ENCODE measurements at places on chromosomes 6 and 20.

GRCh38 chr20:64238851-64239387, 16.6 kb upstream of the PCMTD2 start:
- DNase-seq, result no peak

GRCh38 chr20:47758517-47759450, 26.5 kb downstream of the SULF2 start:
- DNase-seq, result no peak

DNA sequence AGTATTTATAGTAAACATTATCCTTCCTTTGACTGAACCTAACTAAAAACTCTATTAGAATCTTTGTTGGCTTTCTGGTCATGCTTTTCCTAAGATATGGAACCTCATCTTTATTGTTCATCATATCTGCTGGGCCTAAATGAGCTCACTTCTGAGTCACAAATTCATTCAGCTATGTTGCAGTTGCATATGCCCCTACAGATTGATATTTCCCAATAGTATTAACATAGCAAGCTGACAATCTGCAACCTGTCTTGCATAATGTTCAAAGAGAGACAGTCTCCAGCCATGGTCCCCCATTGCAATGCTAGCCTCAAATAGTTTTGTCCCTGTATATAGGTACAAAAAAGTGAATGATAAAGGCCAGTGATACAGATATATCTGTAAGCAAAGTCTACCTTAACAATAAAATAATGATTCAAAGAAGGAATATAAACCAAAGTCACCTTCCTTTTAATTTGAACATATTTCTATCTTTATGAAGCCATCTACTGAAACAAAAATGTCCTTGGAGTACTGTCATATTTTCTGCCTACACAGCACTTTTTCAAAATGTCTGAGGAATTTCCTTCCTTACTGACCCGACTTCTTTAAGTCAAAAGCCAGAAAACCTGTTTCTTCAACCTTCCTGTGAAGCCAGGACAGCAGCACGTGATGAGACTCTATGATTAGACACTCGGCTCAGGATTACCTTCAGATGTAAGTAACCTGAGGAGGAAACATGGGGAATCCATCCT, 140.7 kb downstream of the UBE3D start:
- DNase-seq, result no peak

DNA sequence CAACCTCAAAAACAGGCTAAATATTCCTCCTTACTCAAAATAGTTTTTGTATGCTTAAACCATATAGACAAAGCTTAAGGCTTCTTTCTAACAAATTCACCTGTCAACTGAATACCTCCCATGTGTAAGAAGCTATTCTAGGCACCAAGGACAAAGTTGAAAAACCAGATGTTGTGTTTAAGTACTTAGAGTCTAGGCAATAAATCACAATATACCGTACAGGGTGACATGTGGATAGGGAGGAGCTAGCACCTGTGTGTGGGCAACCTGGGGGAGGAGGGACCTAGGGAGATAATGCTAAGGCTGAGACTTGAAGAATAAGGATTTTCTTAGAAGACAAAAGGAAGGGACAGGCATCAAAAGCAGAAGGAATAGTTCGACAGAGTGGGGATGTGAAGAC, 123.5 kb downstream of the LMBRD1 start:
- no peak for DNase-seq

DNA sequence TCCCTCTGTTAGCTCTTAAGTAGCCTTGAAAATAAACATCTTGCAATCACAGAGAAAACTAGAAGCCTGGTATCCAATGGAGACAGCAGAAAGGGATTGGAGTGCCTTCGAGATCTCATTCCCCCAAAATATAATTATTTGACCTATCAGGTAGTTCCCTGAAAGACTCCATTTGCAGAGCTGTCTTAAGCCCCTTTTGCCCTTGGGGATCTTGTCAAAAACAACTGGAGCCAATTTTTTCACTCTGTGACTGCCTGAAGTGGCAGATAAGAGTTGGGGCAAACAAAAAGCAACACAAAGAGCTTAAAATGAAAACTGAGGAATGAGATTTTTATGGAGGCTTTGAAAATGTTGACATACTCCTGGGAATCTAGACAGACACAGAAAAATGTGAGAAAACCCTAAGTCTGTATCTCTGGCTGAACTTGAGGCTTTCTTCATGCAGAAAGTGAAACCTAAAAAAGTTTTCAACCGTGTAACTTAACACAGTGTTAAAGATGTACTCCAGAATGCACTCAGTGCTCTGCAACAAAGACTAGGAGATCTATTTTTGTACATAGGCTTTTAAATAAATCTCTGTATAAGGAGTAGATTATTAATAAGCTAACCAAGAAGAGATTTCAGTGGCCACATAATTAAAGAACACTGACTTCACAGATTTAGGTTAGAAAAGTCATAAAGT, 971.1 kb upstream of the MAN1A1 start:
- DNase-seq, result no peak

GRCh38 chr6:29488874-29489273, 1.1 kb upstream of the MAS1L start:
- DNase-seq, result no peak

DNA sequence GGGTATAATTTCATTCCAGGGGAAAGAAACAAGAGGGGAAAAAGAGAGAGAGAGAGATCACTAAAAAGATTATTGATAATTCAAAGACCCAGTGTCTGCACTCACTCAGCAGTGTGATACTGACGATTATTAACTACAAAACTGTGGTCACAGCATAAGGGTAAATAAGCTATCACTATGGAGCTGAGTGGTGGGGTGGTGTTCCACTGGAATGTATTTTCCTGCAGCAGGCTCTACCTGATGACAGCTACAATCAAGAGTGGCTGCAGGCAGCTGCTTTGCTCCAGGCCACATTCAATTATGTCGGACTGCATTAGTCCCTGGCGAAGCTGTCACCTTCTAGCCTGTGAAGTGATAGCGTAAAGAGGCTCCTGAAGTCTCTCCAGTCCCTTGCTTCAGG, 122.2 kb upstream of the TFAP2D start:
- no peak for DNase-seq

GRCh38 chr6:12751694-12752325, 35.2 kb downstream of the PHACTR1 start:
- peak; percentile 48 for DNase-seq

- DNase-seq, result peak; percentile 72
Measured at GRCh38 chr6:70668499-70668812, 773 bp downstream of the SMAP1 start.

GRCh38 chr20:52924411-52925271, 47.5 kb upstream of the TSHZ2 start:
- no peak for DNase-seq

- no peak for DNase-seq
Measured at GRCh38 chr6:150156460-150156859, 13.6 kb downstream of the PPP1R14C start.

DNA sequence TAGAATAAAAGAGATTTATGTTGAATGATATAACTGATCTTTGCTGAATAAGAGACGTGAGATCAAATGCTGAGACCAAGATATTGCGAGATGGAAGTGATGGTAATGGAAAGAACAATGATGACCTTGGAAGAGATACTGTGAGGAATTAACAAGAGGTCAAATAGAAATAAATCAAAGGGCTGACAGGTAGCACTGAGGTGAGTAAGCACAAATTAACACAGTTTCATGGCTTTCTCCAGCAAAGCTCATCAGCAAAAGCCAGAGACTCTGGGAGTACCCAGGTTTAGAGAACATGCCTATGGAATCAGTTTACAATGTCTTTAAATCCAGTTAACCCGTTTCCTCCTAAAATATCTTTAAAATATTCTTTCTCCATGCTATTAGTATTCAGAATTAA, 53.3 kb downstream of the POU3F2 start:
- DNase-seq, result no peak

DNA sequence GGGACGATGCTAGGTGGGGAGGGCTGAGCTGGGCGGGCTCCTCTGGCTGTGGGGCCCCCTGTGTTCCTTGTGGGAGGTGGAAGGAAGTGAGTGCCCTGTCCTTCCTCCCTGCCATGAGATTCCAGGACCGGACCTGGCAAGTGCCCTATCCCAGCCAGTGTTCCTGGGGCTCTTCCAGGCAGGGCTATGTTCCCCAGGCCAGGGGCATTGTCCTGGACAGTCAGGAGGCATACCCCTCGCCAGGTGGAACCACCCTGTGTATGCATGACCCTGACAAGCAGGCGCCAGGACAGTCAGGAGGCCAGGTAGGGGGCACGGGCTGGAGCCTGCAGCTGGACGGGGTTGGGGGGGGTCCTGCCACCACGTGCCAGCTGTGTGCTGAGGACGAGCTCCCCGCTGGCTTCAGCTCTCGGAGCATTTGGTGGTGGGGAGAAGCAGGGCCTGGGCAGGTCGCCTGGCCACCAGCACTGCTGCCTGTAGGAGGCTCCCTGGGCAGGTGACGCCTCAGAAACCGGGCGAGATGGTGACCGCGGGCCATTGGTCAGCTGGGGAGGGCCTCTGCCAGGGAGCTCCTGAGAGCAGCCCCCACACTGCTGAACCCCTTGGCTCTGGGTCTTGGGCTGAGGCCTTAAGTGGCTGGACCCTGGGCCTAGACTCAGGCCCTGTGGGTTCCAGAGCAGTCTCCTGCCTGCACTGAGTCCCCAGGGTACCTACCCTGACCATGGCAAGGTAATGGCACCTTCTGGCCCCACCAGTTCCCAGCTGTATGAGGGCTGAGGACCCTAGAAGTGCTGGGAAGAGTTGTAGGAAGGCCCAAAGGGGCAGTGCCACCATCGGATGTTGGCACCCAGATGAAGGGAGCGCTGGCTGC, 694 bp downstream of the SLC17A9 start:
- DNase-seq, result no peak

GRCh38 chr6:141981190-141981589, 151.5 kb upstream of the GJE1 start:
- no peak for DNase-seq

GRCh38 chr20:38883981-38884733, 42.1 kb upstream of the FAM83D start:
- no peak for DNase-seq

DNA sequence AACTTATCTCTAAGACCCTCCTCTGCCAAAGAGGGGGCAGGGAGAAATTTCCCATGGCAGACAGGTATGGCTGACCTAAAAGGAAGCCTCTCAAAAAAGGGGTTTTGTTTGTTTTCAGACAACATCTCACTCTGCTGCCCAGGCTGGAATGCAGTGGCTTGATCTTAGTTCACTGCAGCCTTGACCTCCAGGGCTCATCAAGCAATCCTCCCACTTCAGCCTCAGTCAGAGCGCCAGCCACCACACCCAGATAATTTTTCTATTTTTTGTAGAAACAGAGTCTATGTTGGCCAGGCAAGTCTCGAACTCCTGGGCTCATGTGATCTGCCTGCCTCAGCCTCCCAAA, 3.8 kb downstream of the EZR start:
- peak; percentile 38 for DNase-seq

DNA sequence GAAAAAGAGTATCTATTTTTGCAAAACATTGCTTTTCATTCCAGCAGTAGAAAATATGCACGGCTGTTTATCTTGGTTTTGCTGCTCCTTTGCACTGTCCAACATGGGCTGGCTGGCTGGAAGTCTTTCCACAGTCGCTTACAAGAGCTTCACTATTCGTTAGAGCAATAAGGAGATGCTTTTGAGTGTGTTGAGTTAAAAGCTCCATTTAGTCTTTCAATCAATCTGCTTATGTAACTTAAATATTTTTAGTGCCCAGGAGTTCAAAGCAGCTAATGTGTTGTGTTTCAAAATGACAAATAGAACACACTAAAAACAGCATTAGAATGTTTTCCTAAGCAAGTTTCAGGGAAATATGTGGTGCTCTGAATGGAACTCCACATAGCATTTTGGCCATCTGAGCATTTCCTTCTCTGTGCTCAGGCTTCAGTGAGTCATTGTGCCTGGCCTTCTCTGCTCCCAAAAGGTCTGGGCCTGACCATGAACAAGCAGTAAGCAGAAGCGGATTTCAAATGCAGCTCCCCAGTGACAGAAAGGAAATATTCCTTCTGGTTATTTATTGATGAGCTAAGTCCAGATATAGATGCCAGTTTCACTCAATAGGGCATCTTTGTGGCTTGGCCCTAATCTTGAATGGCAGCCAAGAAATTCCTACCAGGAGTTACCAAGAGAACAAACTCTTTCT, 580.3 kb downstream of the TENT5A start:
- DNase-seq, result peak; percentile 84

GRCh38 chr6:127343809-127344659, 625 bp upstream of the ECHDC1 start:
- peak; percentile 24 for DNase-seq

- DNase-seq, result peak; percentile 47
Measured at GRCh38 chr6:142819603-142820337, 125.2 kb downstream of the HIVEP2 start.

DNA sequence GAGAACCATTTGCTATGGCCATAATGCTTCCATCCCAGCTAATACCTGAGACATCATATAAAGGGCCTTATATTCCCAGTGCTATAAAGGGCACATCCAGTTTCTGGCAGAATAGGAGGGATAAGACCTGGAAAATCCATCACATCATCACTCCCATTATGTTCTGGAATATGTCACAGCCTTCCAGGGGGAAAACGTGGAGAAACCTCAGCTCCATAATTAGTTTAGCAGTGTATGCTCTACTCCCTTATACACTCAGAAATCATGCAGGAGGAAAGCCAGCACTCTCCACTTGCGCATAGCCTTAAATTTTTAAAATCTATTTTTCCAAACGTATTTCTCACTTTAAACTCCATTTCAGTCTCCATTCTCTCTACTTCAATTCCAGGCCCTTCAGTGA, 140.9 kb downstream of the ADGB start:
- DNase-seq, result no peak

- DNase-seq, result no peak
Measured at GRCh38 chr6:75145211-75145610, 60.6 kb downstream of the COL12A1 start.

GRCh38 chr6:43735642-43736199, 34.3 kb upstream of the VEGFA start:
- DNase-seq, result no peak

DNA sequence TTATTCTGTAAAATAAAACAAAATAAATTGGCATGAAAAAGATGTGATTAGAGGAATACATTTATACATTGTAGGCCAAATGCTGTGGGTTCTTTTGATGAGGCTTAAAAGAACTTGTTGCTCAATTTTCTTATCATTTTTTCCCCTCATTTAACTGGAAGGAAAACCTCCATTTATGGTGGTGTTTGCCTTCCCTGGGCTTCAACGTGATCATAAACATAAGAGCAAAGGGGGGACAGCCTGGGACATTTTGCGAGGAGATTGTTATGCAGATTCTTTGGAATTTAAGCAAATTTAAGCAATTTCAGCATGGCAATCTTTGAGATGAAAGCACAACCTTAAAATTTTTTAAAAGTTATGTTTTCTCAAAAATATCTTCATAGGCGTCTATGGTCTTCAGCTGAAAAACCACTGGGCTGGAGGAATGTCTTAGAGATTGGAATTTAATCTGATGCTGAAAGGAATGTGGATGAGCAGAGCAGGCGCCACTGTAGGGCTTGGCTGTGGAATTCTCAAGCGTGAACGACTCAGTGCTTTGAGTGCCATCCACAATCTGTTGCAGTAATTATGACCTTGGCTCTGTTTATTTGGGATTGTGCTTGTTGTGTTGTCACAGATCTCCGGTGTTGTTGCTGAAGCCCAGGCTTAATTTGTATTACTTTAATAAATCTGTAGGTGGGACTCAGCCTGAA, 149.4 kb upstream of the MLIP start:
- peak; percentile 42 for DNase-seq

GRCh38 chr6:11389977-11390376, 147.6 kb upstream of the TMEM170B start:
- no peak for DNase-seq

GRCh38 chr6:158207422-158207788, 39.3 kb downstream of the GTF2H5 start:
- no peak for DNase-seq

All from ACHN (cell line).